ENCODE measurements at places on chromosomes 4 and X.

- DNase-seq: no peak
These were observed 292.7 kb downstream of the GALNTL6 start for GRCh38 chr4:172105918-172106317.

DNA sequence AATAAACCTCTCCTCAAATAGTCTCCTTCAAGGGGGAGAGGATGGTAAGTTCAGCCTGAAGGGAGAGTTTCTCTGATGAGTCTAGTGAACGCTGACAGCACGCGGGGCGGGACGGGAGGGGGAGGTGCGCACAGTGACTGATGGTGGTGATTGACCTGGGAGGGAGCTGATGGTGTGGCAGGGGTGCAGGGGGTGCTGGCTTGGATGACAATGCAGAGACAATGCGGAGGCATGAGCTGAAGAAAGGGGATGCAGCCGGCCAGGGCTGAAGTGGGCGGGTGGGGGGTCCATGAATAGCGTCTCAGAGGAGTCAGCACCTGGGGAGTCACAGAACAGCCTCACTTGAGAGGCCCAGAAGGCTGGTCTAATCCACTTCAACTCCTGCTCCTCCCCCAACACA lies 142.5 kb upstream of the PJA1 start:
- no peak for DNase-seq

DNA sequence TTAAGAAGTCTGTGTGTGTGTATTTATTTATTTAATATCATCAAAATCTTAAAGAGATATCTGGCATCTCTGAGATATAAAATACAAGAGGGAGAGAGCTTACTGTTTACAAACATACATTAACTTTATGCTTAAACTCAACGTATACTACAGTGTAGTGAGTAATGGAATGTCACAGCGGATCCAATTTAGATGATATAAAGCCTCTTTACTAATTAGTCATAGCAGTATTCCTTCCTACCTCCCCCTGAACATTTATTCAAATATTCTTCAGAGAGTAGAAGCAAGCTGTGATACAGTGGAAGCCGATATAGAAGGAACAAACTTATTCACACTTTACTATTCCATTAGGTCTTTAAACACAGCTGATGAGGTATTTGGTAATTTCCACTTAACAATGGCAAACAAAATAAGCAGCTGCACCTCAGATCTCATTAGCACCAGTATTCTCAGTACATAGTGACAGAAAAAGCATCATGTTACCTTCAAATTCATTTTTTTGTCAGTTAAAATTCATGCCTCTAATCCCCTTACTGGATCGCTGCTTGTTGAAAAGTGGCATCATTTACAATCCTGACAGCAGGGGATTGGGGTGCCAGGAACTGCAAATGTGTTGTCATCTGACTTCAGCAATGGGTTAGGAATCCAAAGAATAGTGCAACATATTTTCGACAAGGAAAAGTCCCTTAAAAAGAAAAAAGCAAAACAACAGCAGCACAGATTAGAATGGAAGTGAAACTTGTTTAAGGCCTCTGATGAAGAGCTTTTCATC lies 658.7 kb upstream of the EPHA5 start:
- DNase-seq: no peak

- DNase-seq: no peak
These were observed 62.0 kb downstream of the BCOR start for GRCh38 chrX:40035726-40036125.

DNA sequence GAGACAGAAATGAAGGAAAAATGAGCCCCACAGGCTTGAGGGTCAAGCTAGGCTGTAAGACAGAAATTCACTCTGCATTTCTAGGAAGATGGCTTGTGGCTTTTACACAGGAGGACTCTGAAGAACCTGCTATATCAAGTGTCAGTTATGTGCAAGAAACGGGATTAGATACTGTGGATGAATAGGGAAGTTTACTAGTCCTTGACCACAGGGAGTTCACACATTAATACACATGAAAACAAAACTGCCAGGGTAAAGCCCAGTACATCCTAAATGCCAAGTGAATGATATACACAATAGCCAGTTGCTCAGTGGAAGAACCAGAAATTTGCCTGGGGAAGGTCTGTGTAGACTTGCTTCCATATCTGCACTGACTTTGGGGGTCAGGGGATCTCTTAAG lies 53.5 kb downstream of the TMEM131L start:
- no peak for DNase-seq

GRCh38 chrX:19721726-19722370 lies 165.6 kb downstream of the SH3KBP1 start:
- no peak for DNase-seq

DNA sequence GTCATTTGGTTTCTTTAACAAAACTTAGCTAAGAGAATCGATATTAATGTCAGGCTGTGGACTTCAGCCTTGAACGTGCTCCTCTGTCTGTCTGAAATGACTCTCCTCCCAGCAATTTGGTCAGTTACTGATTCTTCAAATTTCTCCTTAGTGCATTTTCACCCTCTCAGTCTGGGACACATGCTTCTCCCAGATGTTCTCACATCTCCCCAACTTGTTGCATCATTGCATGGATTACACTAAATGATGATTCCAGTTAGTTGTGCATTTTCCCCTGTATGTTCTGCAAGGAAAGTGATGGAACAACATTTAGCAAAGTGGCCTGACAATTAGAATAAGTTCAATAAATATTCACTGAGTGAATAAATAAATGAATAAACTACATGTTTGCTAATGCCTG lies 94.4 kb downstream of the NLGN4X start:
- no peak for DNase-seq

Data from stimulated activated CD8-positive, alpha-beta memory T cell treated with anti-CD3 and anti-CD28 coated beads, Interleukin-7, amount 100 ng/mL, for 24 hours (primary cell).